ENCODE measurements at places on chromosomes 1 and 21.

DNA sequence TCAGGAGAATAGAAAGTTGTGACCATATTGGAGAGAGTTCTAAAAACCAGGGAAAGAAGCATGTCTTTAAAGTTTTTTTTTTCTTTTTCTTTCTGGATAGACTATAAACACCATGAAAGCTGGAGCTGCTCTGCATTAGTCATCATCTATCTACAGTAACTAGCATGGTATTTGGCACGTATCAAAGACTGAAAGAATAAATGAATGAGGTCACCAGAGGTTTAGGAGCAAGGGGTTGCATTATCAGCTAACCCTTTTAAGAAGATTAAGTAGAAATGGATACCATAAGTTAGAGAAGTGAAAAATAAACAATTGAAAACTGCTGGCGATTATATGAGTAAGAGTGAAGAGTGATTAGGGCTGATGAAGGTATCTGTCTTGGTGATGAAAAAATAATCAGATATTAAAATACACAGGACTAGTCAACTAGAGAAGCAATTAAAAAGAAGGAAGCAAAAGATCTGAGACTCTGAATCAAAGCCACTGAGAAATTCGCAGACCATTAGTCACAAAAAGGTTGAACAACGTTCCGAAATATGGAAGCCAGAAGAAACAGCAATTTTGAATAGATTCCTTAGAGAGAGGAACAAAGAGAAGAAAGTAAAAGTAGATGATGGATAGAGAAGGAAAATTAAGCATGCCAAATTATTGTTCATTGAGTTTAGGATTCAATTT, 536.4 kb downstream of the DPYD start:
- DNase-seq: no peak

DNA sequence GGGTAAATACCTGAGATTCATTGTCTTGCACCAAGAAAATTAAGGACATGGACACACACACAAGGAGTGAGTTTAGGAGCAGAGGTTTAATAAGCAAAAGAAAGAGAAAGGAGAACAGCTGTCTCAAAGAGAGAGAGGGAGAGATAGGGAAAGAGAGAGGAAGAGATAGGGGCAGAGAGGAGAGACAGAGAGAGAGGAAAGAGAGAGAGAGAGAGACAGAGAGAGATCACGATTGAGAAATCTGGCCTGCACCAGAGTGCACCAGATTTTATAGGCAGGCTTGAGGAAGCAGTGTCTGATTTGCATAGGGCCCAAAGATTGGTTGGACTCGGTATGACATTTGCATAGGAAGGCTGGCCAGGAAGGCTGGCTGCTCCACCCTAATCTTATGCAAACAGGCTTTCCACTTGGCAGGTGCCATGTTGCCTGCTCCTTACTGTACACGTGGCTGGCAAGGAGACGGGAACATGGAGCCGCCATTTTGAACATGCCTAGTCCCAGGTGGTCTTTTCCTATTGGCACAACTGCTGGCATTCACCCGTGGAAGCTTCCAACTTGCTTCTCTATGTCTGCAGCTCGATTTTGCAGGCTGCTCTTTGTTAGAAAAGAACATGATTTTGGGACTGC, 419.9 kb downstream of the ZP4 start:
- DNase-seq: no peak

- DNase-seq: no peak
These were observed 94.0 kb downstream of the KCND3 start for GRCh38 chr1:111895469-111895868.

- no peak for DNase-seq
These were observed 7.2 kb downstream of the SZRD1 start for GRCh38 chr1:16374266-16374665.

- no peak for DNase-seq
These were observed 183.4 kb upstream of the NFIA start for GRCh38 chr1:60898987-60899386.

DNA sequence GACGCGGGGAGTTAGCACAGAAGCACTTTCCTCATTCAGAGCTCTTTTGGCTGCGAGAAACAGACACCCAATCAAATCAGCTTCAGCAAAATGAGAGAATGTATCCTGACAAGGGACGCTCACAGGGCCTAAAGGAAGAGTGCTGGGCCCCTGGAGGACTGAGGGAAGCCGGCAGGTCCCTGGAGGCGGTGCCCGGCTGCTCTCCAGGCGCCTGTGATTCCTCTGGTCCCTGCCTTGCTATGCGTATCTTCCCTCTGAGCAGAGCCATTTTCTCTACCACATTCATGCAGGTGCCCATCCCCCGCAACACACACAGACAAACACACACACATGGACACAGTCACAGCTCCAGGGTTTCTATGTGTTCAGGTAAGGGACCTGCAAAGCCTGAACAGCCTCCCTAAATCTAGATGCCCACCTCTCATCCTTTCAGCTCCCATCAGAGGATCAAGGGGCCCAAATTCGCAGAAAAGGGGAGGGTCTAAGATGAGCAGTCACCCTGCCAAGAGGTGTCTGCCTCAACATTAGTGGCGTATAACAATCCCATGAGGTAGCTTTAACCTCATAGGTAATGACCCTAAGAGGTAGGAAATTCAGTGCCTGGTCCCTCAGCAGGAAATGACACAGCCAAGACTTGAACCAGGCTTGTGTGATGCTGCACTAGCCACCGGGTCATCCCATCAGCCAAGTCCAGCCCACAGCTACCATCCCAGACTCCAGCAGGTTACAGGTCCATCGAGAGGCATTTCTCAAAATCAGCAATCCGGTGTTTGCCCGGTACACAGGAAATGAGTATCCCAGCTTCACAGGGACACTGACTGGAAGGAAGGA, 29.0 kb downstream of the PTAFR start:
- DNase-seq: no peak

- DNase-seq: no peak
These were observed 10.3 kb downstream of the SH3GLB1 start for GRCh38 chr1:86714561-86715244.

GRCh38 chr1:164575356-164575886, 16.4 kb downstream of the PBX1 start:
- no peak for DNase-seq

DNA sequence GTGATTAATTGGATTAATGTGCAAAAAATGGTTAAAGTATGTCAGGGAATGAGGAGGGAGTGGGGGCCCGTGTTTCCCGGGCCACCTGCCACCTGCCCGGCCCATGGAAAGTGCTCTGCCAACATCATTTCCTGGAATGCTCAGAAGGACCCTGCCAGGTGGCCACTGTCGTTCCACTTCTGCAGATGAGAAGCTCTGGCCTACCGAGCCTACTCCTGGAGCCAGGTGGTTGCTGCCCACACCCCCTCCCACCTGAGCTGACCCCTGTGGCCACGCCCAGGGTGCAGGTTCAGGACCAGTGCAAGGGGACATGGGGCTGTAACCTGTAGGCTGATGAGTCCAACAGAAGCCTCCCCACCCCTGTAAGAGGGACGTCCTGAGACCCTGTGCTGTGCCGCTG, 99.7 kb downstream of the PRDM16 start:
- DNase-seq: no peak

DNA sequence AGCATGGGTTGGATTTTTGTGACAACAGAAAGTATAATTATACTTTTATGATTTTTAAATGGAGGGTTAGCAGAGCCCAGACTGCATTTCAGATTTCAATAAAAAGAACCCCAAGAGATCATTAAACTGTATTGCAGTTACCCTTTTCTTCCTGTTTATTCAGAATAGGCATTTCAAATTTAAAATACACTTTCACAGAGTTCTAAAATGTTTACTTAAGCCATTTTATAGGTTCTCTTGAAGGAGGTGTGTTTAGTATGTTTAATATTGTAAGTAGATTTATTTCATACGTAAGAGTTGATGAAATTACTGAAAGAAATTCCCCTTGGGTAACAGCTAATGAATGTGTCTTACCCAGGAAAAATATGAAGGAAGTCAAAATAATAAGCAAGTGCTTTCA, 17.4 kb downstream of the UAP1 start:
- no peak for DNase-seq

DNA sequence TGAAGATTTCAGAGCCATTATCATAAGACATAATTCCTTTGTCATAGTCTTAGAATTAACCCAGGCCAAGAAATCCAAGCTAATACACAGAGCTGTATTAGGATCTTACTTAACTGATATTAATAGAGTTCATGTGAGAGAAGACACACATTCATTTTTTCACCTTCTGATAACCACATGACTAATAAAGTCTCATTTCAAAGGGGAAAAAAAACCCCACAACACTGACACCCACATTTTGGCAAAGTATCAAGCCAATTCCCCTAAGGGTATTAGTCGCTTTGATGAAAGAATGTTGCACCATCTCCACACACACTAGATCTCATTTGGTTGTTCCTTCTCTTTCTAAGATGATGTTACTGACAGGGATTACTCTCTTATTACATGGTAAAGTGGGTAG, 344.4 kb upstream of the ESRRG start:
- no peak for DNase-seq

DNA sequence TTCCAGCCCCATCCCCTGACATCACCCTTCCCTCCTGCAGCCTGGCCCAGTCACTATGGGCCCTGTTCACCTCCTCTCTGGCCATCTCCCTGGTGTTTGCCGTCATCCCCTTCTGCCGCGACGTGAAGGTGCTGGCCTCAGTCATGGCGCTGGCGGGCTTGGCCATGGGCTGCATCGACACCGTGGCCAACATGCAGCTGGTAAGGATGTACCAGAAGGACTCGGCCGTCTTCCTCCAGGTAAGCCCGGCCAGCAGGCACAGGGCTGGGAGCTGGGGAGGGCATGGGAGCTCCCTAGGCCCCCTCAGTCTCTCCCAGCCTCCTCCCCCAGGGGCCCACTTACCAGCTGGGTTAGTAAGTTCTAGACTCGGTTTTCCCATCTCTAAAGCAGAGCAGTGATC, 52.1 kb downstream of the ELK4 start:
- DNase-seq: no peak

DNA sequence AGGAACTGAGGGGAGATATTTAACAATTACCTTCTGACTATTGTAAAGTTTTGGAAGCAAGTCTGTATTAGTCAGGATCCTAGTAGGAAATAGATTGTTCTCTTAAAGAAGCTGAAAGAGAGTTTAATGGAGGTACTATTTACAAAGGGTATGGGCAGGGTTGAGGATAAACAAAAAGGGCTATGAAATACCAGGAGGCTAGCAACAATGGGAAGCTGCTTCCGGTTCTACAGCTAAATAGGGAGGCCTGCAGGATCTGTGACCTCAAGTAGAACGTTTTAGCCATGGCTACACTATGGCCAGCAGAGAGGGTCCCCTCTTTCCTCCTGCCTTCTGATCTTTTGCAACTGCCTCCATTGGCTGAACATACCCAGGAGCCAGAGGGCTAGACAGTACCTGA, 117.7 kb downstream of the PDE4B start:
- no peak for DNase-seq

DNA sequence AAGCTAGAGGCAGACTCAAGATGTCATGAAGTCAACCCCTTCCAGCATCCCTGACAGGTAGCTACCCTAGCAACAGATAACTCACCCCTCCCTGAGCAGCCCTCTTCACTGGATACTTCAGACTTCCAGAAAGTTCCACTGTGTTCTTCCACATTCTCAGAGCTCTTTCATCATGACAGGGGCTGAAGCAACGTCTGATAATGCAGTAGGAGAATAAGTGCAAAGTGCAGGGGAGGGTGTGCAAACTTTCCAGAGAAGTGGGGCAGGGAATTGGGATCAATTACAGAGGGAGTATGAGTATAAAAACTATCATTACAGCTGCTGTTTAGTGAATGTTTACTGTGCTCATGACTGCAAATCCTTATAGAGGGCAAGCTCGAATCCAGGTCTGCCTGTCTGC, 26.4 kb upstream of the FOXE3 start:
- DNase-seq: no peak

GRCh38 chr1:229186373-229187056, 84.4 kb upstream of the RAB4A start:
- DNase-seq: no peak

- DNase-seq: no peak
These were observed 4.2 kb downstream of the TFAP2E start for GRCh38 chr1:35577071-35577998.

- DNase-seq: no peak
These were observed 864.4 kb downstream of the USP25 start for GRCh38 chr21:16594191-16594590.

GRCh38 chr1:171137580-171137979, 46.9 kb downstream of the FMO3 start:
- DNase-seq: no peak

GRCh38 chr1:230502996-230503395, 76.9 kb upstream of the PGBD5 start:
- no peak for DNase-seq

- no peak for DNase-seq
These were observed 30.4 kb downstream of the TMEM63A start for GRCh38 chr1:225851805-225852204.

DNA sequence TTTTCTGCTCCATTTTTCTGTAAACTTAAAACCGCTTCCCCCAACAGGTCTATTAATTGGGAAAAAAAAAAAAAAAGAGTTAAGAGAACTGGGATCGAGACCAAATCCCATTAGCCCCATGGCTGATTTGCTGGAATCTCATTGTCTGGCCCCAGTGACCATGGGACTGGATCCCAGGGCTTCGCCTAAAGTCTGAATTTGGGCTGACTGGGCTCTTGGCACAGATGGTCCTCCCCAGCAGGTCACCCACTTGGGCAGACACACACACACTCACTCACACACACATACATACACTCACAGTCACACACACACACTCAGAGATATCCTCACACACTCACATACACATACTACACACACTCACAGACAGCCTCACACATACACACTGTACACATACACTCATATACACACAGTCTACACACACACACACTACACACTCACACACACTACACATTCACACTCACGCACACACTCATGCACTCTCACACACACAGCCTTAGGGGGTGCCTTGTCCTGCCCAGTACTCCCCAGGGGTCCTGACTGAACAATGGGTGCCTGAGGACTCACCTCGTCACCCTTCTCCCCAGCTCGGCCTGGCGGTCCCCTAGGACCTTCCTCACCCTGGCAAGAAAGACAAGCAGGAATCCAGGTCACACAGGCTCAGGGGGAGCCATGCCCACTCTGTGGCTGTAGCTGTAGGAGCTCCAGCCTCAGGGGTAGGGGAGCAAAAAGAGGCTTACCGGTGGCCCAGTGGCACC, 7.5 kb downstream of the COL9A2 start:
- no peak for DNase-seq

- peak; percentile 48 for DNase-seq
These were observed 13.6 kb upstream of the SYT6 start for GRCh38 chr1:114167226-114167625.
